ENCODE measurements at places on chromosomes 7 and 10.

DNA sequence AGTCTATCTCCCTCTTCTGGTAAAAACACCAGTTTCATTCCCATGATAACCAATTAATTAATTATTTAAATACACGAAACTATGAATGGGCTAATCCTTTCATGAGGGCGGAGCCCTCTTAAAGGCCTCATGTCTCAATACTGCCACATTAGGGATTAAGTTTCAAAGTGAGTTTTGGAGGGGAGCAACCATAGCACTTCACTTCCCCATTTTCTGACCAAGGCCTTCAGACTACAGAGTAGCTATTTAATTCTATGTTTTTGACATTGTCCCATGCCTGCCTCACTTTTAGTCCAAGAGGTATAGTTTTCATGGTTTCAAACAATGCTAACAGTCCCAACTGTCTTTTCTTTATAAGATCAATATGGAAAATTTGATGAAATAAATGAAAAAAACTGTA, 618.6 kb downstream of the ZWINT start:
- DNase-seq = no peak

DNA sequence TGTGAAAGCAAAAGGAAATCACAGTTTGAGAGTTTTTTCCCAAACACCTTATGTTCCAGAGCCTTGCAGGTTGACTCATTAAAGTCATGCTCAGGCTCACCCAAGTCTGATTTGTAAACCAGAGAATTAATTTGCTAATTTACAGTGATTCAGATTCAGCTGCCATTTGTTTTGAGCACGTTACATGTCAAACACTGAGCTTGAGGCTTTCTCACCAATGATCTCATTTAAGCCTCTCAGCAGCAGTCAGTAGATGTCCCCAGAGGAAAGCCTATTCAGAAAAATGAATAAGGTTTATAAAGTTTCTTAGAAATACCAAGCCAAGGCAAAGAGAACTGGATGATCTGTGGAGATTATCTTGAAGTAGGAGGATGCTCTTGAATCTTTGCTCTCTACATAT, 420.4 kb downstream of the HTR7 start:
- peak; percentile 48 for DNase-seq

- no peak for DNase-seq
Observed at GRCh38 chr10:52269233-52269632, 44.8 kb upstream of the DKK1 start.

GRCh38 chr7:22610951-22611757, 111.2 kb upstream of the STEAP1B start:
- no peak for DNase-seq

DNA sequence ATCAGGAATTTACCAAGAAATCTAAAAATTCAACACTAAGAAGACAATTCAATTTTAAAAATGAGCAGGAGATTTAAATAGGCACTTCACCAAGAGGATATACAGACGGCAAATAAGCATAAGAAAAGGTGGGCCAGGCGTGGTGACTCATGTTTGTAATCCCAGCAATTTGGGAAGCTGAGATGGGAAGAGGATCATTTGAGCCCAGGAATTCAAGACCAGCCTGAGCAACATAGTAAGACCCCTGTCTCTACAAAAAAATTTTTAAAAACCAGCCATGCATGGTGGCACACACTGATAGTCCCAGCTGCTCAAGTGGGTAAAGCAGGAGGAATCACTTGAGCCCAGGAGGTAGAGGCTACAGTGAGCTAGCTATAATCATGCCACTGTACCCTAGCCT, 3.5 kb upstream of the AKR1D1 start:
- DNase-seq = no peak

DNA sequence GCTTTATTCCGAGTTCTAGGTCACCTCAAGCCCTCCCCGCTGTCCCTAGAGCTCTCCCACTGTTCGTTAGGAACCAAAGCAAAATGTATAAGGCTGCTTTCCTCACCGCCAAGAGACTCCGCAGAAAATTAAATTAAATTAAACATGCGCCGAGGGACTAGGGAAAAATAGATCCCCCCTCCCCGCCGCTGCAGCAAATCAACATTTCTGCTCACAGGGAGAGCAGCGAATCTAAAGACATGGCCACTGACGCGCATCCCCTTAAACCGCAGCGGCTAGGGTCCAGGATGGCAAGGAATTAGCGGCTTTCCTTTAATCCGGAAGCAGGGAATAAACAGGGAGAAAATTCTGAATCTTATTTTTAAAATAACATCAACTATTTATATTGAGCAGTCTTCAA, 7.6 kb downstream of the SP8 start:
- DNase-seq = no peak

GRCh38 chr7:42137941-42138340, 99.1 kb downstream of the GLI3 start:
- DNase-seq = no peak

- DNase-seq = no peak
Observed at GRCh38 chr7:17903337-17903736, 37.0 kb downstream of the SNX13 start.

DNA sequence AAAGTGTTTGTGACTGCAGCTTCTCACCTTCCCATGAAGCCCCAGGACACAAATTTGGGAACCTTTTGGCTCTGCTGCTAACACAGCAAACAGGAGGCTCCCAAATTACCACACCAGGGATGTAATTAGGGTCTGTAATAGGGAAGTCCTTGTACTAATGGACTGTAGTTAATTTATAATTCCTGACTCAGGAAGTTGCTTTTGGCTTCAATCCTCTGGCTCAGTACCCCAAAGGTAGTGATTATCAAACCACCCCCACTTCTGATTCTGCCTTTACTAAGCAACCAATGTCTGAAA, 3.8 kb upstream of the MALSU1 start:
- no peak for DNase-seq

DNA sequence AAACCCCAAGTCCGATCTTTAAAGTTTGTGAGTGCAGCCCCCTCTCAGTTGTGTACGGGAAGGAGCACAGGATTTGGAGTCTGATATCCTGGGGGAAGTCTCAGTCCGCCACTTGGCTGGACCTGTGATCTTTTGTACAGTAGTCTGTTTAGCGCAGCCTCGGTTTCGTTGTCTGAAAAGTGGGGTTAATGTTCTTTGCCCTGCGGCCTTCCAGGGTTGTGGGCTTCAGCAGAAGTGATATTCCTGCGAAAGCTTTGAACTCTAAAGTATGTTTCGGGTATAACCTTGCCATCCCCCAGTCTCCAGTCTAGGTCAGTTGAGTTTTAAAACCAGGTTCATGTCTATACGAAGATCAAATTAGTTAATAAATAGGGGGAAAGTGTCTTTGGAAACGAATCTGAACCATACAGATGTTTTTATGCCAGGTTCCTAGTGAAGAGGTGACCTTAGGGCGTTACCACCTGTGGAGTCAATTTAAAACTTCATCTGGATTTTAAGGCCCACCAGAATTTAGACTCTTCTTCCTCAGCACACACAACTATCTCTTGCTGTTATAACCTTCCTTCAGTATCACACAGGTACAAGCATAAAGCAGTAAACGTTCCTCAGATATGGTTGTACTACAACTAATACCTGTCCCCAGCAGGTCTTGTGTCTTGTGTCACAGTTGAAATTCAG, 904 bp downstream of the R3HCC1L start:
- no peak for DNase-seq

GRCh38 chr10:6990891-6991290, 410.8 kb upstream of the PRKCQ start:
- DNase-seq = no peak

- no peak for DNase-seq
Observed at GRCh38 chr10:27188897-27189296, 33.7 kb downstream of the MASTL start.

- no peak for DNase-seq
Observed at GRCh38 chr10:8617792-8618191, 563.3 kb downstream of the GATA3 start.

- no peak for DNase-seq
Observed at GRCh38 chr7:85292908-85293576, 106.2 kb upstream of the SEMA3D start.

GRCh38 chr10:96648297-96648696, 61.5 kb upstream of the TM9SF3 start:
- no peak for DNase-seq

GRCh38 chr10:104309980-104310978, 28.0 kb downstream of the ITPRIP start:
- DNase-seq = no peak

- no peak for DNase-seq
Observed at GRCh38 chr7:158865462-158865922, 9.1 kb downstream of the DYNC2I1 start.

GRCh38 chr10:103638948-103639347, 145.4 kb downstream of the NEURL1 start:
- no peak for DNase-seq

- no peak for DNase-seq
Observed at GRCh38 chr10:104190695-104191094, 41.5 kb downstream of the CFAP43 start.

GRCh38 chr10:66564287-66564686, 361.5 kb upstream of the LRRTM3 start:
- no peak for DNase-seq

- no peak for DNase-seq
Observed at GRCh38 chr7:133945497-133945896, 181.6 kb upstream of the LRGUK start.

GRCh38 chr7:139071680-139072079, 35.8 kb upstream of the ZC3HAV1L start:
- DNase-seq = no peak

DNA sequence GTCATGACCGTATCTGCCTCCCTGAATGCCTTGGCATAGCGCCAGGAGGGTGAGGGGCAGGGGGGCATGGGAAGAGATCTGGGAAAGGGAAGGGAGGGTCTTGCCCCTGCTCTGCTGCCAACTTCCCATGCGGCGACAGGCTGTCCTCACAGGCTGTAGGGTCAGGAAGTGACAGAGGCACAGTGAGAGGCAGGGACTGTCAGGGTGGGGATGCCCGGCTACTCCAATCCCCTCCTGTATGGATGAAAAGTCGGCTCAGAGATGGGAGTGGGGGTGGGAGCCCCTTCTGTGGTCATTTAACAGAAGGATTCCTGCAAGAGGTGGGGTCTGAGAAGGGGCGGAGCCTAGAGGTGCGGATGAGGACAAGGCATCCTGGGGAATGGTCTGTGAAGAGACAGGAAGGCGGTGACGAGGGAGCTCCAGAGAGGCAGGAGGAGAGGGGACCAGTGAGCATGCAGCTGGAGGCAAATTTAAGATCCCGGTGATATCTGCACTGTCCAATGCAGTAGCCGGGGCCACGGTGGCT, 20.8 kb upstream of the UNC5B start:
- DNase-seq = no peak

DNA sequence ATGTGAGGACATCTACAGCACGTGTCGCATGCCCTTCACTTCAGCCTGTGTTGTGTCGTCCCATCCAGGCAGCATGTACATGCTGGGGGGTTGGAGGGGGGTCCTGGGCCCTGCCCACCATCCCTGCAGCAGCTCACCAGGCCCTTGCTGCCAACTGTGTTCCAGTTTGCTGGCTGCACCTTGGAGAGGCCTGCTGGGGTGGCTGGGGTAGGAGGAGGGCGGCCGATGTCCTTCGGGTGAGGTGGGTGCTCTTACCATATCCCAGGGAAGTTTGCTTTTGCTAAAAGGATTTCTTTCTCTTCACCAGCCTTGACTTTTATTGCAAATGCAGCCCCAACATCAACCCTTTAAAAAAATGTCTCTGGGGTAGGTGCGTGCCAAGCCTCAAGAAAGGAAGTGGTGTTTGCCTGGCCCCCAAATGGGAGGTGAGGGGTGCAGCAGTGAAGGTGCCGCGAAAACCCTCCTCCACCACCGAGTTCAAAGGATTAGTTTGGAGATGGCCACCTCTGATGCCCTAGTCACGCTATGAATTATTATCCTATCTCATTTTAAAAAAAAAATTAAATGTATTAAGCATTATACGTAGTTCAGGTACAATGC, 165.8 kb upstream of the KLF6 start:
- no peak for DNase-seq

DNA sequence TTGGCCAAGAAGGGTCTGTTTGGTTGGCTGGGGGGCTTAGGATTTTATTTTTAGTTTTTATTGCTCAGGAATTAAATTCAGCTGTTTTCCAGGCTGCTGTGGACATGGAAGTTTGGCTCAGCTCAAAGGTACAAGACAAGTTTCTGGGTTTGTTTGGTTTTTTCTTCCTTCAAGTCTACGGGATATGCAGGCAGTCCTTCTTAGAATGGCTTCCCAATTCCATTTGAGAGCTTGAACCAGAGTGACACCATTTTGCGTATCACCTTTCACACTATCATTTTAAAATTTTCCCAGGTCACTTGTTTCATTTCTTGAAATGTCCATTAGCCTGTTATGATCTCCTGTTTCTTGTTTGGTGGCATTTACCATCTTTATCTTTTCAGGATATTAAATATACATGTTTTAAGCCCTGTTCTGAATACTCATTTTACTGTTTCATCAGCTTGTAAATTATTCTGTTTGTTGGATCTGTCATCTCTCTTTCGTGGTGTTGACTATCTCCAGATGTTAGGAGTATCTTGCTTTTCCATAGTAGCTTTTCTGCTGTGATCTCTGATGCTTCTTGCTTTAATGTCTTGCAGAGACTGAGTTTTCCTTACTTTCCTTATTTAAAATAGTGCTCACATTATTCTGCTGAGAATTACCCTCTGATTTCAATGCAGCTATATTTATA, 9.4 kb upstream of the TMEM168 start:
- no peak for DNase-seq

- DNase-seq = no peak
Observed at GRCh38 chr10:49313501-49314070, 14.6 kb downstream of the C10orf71 start.

DNA sequence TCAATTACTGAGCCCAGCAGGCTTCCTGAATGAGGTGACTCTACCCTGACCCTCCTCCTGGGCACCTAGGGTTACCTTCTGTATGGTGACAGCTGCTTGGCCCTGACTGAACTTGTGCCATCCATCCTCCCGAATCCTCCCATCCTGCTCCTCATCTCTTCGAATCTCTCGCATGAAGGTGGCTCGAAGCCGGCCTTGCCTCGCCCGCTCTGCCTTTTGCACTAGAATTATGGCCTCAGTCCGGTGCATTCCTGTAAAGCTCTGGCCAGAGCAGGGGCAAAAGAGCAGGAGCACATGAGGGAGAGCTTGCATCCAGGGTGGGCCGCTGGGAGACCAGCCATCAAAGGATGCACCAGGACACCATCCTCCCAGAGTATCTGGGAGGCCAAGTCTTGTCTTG, 7.5 kb downstream of the H2BK1 start:
- DNase-seq = no peak

- no peak for DNase-seq
Observed at GRCh38 chr10:131730771-131731497, 169.9 kb upstream of the PPP2R2D start.

DNA sequence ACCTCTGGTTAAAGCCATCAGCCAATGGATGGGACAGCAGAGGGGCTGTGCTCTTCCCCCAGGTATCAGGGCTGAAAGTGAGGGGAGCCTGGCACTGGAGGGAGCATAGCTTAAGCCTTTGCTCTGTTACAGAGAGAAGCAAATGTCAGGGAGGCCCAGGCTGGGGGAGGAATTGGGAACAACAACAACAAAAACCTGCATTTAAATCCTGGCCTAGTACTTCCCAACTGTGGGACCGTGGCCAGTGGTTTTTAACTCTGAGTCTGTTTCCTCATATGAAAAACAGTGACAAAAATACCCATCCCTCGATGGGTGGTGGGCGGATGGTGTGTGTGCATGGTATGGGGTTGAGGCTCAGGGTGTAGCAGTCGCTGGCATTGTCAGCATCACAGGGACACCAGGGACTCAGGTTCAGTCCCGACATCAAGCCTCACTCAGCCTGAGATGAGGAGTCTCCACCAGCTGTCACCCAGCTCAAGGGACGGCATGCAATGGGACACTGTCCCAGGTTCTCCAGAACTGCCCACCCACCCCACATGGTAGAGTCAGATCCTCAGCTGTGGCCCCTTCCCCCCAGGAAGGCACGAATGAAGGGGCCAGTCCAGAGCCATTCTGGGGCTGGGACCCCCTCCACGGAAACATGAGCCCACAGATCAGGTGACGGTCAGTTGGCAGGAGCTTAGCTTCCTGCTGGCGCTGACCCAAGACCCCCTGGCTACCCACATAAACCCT, 74.5 kb downstream of the AFAP1L2 start:
- DNase-seq = no peak

Measured in retinal pigment epithelial cell (primary cell).